ENCODE measurements at places on chromosomes 3 and 15.

- no peak for DNase-seq
These were observed 129.5 kb upstream of the BHLHE40 start for GRCh38 chr3:4849739-4850138.

GRCh38 chr3:101154401-101154800 lies 161.2 kb upstream of the ABI3BP start:
- DNase-seq, result no peak

GRCh38 chr15:45795440-45796069 lies 160.7 kb downstream of the SQOR start:
- no peak for DNase-seq

DNA sequence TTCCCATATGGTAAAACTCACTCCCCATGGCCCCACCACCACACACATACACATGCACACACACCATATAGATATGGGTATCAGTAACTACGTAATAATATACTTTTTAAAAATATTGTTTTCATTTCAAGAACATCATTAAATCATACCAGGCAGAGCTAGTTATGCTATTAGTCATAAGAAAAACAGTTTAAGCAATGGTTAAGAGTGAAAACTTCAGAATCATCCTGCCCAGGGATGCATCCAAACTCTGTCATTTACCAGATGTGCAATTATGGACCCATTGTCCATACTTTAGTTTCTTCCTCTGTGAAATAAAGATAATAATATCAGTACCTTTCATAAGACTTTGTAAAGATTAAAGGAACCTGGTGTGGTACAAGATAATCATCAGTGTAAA lies 608.3 kb downstream of the RBMS3 start:
- DNase-seq, result no peak

DNA sequence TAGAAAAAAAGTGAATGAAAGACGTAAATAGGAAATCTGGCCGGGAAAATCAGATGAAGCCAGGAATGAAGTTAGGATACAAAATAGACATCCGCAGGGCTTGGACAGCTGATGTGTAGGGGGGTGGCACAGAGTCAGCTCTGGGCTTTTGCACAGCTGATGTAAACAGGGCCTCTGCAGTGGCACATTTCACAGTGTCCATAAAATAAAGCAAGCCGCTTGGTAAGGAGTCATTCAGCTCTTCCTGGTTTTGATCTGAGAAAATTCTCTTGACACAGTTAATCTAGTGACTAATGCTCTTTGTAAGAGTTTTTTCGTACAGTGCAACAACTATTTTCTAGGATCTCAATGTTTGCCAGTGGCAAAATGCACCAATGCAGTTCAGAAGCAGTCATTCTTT lies 153.3 kb downstream of the USP13 start:
- DNase-seq, result no peak

GRCh38 chr15:29692527-29692926 lies 129.7 kb downstream of the TJP1 start:
- DNase-seq, result no peak

DNA sequence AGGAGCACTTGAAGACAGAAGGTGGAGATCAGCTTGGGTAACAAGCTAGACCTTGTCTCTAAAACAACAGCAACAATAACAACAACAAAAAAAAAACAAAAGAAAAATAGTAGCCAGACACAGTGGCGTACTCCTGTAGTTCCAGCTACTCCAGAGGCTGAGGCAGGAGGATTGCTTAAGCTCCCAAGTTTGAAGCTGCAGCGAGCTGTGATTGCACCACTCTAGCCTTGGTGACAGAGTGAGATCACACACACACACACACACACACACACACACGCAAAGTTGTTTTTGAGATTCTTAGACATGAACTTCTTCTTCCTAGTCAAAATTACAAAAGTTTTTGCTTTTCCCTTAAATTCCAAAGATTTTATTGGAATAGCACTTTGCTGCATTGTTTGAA lies 93.0 kb upstream of the IGSF10 start:
- no peak for DNase-seq

DNA sequence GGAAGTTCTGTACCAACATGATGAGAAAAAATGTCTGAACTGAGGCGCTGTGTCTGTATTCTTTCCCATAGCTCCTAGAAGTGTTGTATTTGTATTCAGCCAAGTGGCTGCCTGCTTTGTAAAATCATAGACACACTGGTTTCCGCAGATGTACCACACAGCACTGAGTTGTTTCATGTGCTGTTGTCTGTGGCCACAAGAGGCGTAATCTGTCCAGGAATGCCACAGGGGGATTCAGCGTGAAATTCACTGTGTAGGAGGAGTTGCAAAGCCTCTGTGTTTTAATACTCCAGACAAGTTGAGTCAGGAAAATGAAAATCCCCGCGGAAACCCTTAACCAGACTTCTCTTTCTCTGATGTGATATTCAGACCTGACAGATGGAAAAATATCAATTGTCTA lies 462.2 kb downstream of the NSUN3 start:
- DNase-seq, result no peak

GRCh38 chr3:30357897-30358296 lies 248.5 kb upstream of the TGFBR2 start:
- DNase-seq, result no peak

- DNase-seq, result no peak
These were observed 34.3 kb upstream of the ANKDD1A start for GRCh38 chr15:64877435-64877834.

DNA sequence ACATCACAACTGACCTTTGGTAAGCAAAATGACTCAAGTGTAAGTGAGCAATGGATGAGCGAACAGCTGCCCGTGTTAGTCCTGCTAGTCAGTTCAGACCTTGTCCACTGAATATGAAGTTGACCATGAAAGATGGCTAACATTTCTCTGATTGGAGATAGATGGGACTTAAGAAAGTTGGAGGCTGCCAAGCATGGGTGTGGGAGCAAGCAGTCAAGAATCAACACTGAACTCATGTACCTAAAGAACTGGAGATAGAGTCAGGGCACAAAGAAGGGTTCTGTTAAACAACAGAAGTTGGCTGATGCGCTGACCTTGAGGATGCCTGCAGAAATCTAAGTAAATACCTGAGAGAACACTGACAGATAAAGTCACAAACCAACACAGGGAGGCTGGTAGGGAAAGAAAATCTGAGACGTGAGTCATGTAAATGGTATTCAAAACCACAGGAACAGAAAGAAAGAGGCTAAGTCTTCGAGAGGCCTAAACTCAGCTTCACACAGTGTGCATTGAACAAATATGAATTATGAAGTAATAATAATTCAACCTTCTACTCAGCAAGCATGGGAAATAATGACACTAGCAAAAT lies 30.7 kb upstream of the ANPEP start:
- no peak for DNase-seq

DNA sequence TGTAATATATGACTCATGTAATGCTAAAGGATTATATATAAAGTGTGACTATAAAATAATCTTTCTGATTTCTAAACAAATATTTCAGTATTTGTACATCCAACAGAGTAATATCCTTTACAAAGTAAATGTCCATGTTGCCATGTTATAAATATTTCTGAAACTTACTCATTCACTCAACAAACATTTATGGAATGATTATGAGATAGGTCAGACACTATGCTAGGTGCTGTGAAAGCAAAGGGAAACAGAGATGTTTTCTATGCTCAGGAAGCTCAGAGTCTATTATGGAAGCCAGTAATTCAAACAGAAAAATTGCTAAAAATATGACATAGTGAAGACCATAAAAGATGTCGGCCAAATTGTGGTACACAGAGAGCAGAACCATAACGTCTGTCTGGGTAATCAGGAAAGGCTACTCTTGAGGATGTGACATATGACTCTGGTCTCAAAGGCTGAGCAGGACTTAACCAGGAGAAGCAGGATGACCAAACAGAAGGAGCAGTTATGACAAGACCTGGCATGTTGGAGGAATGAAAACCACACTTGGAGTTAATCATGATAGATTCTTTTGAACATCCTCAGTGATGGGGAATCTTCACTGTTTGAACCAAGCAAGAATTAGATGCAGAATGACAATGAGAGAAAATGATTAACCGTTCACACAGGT lies 39.0 kb upstream of the MYO5C start:
- DNase-seq, result no peak

DNA sequence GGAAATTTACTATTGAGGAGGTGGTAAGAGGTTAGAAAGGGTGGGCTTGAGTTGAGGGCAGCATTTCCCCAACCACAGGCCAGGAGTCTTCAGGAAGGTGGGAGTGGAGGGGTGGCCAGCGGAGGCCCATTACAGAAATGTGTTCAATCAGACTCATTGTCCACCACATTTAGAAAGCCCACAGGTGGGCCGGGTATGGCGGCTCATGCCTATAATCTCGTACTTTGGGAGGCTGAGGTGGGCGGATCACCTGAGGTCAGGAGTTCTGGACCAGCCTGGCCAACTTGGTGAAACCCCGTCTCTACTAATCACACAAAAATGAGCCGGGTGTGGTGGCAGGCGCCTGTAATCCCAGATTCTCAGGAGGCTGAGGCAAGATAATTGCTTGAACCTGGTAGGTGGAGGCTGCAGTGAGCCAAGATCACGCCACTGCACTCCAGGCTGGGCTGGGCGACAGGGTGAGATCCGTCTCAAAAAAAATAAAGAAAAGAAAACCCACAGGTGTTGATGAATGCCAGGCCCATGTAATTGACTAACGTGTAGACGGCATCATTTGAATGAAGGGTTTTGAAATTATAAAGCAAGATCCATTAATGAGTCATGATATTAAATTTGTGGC lies 12.2 kb upstream of the SYNM start:
- no peak for DNase-seq

DNA sequence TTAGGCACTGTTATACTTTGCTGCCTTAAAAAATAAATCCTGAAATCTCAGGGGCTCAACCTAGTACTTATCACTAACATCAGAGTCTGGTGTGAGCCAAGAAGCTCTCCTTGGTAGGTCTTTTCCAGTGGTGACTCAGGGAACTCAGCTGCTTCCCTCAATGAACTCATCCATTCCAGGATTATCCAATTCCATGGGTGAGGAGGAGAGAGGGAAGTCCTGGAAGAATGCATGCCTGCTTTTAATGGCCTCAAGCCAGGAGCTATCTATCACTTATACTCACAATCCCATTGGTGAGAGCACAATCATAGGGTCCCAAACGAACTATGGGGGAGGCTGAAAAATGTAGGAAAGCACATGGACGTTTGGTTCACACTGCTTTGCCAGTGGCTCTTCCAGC lies 113.6 kb downstream of the POLR2M start:
- no peak for DNase-seq

- no peak for DNase-seq
These were observed 31.1 kb downstream of the FAH start for GRCh38 chr15:80183886-80184285.

DNA sequence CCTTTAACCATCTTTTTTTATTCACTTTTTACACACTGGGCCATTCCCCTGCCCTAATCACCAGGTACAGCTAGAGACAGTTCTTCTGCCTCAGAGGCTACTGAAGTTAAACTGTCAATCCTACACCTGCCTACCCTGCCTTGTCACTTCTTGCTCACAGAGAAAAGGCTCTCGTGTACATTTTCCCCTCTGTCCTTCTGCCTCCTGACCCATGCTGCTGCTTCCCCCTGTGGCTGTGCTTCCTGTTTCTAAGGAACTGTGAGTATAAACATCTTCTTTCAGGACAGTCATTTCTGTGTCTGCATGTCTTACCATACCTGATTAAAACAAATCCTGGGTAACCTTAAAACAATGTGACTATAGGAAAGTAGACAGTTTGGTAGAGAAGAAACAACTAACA lies 236.4 kb upstream of the MRPL3 start:
- no peak for DNase-seq

GRCh38 chr15:67181221-67181639 lies 73.2 kb downstream of the AAGAB start:
- no peak for DNase-seq

GRCh38 chr3:155785662-155786295 lies 20.3 kb downstream of the C3orf33 start:
- DNase-seq, result no peak

GRCh38 chr3:27571345-27571744 lies 87.2 kb upstream of the SLC4A7 start:
- DNase-seq, result no peak

GRCh38 chr15:44215594-44215993 lies 20.5 kb upstream of the FRMD5 start:
- no peak for DNase-seq

- DNase-seq, result no peak
These were observed 56.3 kb upstream of the ICE2 start for GRCh38 chr15:60535265-60535664.

DNA sequence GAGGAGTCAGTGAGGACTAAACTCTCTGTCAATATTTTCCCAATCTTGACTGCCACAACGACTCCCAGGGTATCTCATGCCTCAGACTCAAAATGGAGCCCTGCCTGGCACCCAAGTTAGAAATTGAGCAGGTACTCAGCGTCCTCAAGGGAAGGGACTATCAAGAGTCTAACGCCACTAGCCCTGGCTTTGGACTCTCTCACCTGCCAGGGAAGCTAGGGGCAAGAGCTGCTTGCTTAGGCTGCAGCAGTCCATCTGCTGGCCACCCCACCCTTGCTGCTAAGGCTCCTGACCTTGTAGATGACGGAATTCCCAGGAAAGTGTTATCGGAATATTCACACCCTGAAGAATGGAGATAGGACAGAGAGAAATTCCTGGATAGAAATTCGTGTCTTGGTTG lies 33.0 kb downstream of the ZIC4 start:
- DNase-seq, result no peak

DNA sequence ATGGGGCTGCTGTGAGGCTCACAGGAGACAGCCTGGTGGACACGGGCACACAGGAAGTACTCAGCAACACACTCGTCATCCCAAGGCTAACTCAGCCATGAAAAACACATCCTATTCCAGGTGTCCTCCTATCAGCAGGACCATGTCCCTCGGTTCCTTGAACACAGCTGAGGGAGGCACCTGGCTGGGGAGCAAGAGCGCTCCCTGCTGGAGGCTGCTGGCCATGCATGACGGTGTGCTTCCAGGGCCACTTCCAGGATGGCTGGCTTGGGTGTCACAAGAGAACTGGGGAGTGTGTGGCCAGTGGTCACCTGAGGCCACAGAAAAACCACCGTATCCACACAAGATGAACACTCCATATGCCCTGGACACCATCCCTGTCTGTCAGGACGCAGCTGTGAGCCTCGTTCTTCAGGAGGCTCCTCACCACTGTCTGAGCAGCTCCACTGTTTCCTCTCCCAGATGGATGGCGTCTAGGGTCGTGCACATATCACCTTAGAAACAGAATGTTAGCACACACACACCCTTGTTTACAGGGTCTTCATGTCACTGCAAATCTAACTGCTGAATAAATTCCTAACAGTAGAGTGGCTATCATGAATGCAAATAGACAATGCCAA lies 31.0 kb downstream of the POC1A start:
- peak; percentile 88 for DNase-seq

- no peak for DNase-seq
These were observed 20.7 kb downstream of the ADAMTS9 start for GRCh38 chr3:64667138-64667537.

Data from GM19239 (cell line).